Nephron progenitor cell (in vitro differentiated cells): ENCODE measurements at places on chromosomes 13 and 19.

DNA sequence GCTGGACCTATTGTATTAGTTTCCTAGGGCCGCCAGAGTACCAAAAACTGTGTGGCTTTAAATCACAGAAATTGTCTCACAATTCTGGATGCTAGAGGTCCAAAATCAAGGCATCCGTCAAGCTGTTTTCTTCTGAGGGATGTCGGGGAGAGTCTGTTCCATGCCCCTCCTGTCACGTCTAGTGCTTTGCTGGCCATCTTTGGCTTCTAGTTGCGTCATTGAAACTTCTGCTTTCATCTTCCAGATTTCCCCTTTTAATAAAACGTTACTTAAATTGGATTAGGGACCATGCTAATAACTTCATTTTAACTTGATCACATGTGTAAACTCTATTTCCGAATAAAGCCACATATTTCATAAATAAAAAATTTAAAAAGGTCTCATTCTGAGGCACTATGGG lies 47.5 kb downstream of the TRPM4 start:
- no peak for DNase-seq

DNA sequence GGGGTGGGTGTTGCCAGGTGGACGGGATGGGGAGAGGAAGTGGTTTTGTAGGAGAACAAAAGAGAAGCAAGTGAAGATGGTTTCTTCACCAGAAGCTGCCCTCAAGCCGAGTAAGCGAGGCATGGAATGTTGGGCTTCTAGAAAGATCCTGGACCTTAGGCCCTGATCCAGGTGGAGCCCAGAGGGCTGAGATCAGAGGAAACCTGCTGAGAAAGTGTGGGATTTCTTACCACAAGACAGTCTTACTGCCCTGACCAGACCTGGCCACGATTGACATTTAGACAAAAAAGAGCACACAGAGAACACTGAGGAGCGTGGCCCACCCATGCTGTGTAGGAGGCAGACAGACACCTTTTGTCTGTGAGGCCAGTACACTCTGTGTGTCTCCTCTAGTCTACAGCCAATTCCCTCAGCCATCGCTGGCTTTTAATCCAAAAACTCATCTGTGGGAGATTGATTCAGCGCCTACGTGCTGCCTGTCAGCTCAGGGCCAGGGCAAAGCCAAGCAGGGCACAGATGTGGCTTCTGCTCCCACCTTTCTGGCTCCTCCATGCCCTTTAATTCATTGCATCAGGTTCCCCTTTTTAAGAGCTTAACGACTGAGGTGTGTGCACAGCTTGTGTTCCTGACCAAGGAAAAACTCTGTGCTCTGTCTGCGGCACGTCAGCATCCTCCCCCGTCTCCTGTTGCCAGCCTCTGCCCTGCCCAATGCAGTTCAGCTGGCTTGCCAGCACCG lies 123.3 kb downstream of the AKAP11 start:
- DNase-seq = no peak

- no peak for DNase-seq
These were observed 620.3 kb upstream of the PCDH20 start for GRCh38 chr13:62035981-62036380.

GRCh38 chr13:90628471-90628870 lies 719.0 kb upstream of the MIR17HG start:
- DNase-seq = no peak

GRCh38 chr19:38064661-38065425 lies 157.8 kb downstream of the SIPA1L3 start:
- no peak for DNase-seq
